ENCODE measurements at places on chromosomes 5 and 9. TPM values are rescaled to one million over a fixed set of nuclear protein-coding genes. Genes with fewer than 3 reads are reported as not detected.

Gene OCLN
- total RNA-seq: 50.2 TPM

Gene NR4A3
- total RNA-seq: 0.51 TPM

Gene STC2
- 3.4 TPM for total RNA-seq

Gene GOLM1
- total RNA-seq: 172 TPM

Gene PCDHB15
- 0.69 TPM for total RNA-seq

Gene LRRC26
- total RNA-seq: 58.9 TPM

Gene MFAP3
- total RNA-seq: 31.5 TPM

Gene FBN2
- total RNA-seq: 1.6 TPM

Gene DAB2IP
- total RNA-seq: 157 TPM

Gene RGP1
- 55.7 TPM for total RNA-seq

Gene PLK2
- 13.0 TPM for total RNA-seq

Gene GARNL3
- total RNA-seq: 5.4 TPM

Measured in mucosa of descending colon (tissue), 3 donors.